ENCODE measurements at places on chromosomes 11 and 22.

DNA sequence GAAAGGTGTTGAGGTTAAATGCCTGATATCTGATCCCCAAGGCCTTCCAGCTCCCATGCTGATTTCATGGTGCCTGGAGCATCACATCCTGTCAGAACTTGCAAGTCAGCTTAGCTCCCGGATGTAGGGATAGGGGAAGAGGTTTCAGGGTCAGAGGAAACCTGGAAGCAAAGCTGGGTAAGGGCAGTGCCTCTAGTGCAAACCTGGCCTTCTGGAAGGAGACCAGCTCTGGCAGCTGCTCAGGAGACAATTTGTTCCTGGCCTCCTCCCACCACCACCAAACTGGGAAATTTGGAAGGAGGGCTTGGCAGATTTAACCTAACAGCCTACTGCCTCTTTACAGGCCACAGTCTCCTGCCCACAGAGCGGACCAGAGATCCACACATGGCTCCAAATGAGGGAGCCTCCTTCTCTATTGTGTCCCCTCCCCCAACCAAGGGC lies 9.2 kb upstream of the TSKU start:
- no peak for DNase-seq

DNA sequence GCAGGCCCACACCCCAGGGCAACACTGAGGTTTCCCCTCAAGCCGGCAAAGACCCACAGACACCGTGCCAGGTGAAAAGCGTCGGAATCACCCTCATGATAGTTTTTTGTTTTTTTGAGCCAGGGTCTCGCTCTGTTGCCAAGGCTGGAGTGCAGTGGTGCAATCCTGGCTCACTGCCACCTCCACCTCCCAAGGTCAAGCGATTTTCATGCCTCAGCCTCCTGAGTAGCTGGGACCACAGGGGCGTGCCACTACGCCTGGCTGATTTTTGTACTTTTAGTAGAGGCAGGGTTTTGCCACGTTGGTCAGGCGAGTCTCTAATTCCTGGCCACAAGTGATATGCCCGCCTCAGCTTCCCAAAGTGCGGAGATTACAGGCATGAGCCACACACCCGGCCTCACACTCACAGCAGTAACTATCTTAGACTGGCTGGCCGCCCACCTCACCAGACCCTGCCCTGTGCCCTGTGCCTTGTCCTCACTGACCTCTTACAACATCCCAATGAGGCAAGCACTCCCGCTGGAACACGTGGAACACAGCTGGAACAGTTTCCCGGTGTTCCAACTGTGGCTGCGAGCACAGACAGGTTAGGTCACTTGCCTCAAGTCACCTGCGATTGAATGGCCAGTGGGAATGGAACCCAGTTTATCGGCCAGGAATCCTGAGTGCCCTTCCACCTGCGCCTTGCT lies 21.1 kb downstream of the LRRC10B start:
- DNase-seq: no peak

DNA sequence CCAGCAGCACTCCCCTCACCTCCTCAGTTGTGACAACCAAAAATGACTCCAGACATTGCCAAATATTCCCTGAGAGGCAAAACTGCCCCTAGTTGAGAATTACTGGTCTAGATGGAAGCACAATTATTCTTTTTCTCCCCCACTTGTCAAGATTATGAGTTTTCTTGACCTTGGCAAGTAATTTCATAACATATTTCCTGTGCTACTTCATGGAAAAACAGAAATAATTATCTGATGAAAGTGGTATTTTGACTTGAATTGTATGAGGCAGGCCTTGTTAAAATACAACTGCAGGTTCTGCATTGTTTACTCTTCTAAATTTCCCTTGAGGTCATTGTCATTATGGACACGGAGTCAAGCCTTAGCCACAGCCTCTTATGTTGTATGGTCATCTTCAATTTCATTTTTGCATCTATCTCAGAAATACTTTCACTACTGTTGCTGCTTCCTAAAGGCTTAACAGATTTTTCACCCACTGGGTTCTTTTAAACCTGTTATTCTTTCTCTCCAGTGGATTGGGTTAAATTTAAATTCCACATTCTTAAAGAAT lies 32.2 kb upstream of the LDLRAD3 start:
- DNase-seq: no peak

- peak; percentile 26 for DNase-seq
Observed at GRCh38 chr22:45254388-45254787, 13.7 kb upstream of the KIAA0930 start.

GRCh38 chr22:24437741-24438328 lies 10.4 kb downstream of the ADORA2A start:
- no peak for DNase-seq

DNA sequence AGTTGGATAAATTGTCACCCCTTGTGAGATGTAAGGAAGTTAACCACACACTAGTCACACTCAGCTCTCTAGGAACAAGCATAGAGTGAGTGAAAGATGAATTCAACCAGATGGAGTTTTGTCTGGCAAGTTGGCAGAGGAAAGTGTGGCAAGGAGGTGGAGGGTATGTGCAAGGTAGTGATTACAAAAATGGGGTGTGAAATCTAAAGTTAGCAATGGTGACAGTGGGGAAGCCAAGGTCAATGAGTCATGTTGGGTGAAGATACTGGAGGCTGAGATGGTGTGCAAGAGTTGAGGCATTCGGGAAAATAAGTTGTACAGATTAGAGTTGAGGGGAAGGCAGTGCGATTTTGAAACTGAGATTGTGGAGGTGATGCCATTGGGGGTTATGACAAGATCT lies 33.7 kb downstream of the MRGPRX2 start:
- DNase-seq: peak; percentile 34

- DNase-seq: no peak
Observed at GRCh38 chr11:73013021-73013420, 129.1 kb downstream of the FCHSD2 start.

- no peak for DNase-seq
Observed at GRCh38 chr11:79501707-79502106, 60.9 kb upstream of the TENM4 start.

DNA sequence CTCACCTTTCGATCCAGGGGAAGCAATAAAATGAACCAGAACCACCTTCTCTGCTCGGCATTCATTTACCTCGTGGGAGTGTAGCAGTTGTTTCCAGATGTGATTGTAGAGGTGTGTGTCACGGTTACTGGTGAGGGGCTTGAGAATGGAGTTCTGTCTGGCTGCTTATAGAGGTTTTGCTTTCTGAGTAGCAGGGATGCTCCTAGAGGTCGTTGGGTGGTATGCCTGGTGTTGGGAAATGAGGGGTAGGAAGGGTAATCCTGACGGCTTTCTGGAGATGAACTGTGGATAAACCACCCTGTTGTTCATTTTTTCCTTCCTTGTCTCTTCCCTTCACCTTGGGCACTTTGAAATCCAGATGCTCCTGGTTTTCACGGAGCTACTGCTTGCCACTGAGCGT lies 8.1 kb downstream of the TEAD1 start:
- DNase-seq: no peak

DNA sequence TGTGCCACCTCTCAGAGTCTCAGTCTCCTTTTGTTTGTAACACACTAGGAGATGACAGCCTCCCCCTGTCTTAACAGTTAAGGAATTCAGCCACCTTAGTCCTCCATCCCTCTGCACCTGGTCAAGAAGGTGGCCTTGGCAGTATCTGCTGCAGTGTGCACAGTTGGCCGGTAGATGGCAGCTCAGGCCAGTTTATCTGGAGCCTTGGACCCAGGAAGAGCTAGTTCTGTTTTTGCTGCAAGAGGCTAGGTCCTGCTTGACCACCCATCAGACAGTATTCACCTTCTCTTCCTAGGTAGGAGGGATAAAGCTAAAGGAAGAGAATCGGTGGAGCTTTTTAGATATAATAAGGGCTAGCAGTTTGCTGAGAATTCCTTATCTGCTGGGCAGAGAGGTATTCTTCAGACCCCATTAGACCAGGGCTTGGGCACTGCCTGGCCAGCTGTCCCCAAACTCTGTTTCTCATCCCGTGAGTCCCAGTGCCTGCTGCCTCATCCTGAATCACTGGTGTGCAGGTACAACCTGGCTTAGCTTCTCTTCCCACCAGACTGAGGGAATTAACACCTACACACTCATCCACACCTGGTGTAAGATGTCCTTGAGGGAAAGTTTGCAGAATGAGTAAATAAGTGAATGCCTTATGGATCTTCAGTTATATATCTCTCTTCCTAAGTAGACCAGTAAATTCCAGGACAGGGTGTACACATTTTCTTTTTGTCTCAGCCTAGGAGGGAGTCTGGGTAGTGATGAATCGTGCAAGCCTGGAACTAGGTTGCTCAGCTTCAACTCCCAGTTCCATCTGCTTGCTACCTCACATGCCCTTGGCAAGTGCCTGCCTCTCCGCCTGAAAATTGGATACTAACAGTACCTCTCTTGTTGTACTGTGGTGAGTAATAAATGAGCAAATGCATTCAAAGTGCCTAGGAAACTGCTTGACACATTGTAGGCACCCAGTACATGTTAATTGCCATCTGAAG lies 70.8 kb upstream of the NARS2 start:
- DNase-seq: peak; percentile 73

DNA sequence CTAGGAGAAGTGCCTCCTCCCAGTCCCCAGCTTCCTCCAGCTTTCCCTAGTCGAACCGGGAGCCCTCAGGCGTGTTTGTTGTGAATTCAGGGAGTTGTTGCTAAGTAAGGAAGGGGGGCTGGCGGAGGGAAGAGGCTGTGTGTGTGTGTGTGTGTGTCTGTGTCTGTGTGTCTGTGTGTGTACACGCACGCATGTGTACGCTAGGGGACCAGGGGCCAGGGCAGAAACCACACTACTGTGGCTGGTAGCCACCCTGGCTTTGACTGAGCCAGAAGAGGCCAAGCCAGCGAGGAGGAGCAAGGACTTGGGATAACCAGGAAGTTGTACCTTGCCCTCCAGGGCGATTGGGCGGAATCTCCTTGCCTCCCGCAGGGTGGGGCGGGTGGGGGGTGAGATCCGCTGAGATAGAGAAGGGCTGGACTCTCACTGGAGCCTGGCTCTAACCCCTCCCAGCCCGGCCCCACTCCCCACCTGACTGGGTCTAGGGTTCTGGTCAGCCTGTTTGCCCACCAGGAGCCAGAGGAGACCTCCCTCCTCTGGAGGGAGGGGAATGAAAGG lies 7.5 kb downstream of the BCL9L start:
- no peak for DNase-seq

- peak; percentile 52 for DNase-seq
Observed at GRCh38 chr11:122215244-122215992, 99.4 kb upstream of the BLID start.

DNA sequence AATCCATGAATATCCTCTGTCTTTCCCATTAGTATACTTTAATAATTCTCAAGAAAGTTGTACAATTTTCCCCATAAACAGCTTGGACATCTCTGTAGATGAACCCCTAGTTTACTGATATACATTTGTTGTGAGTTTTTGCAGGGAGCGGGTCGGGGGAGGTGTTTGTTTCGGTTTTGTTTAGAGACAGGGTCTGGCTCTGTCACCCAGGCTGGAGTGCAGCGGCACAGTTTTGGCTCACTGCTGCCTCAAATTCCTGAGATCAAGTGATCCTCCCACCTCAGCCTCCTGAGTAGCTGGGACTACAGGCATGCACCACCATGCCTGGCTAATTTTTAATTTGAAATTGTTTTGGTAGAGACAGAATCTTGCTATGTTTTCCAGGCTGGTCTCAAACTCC lies 57.6 kb downstream of the IGLL5 start:
- DNase-seq: no peak

DNA sequence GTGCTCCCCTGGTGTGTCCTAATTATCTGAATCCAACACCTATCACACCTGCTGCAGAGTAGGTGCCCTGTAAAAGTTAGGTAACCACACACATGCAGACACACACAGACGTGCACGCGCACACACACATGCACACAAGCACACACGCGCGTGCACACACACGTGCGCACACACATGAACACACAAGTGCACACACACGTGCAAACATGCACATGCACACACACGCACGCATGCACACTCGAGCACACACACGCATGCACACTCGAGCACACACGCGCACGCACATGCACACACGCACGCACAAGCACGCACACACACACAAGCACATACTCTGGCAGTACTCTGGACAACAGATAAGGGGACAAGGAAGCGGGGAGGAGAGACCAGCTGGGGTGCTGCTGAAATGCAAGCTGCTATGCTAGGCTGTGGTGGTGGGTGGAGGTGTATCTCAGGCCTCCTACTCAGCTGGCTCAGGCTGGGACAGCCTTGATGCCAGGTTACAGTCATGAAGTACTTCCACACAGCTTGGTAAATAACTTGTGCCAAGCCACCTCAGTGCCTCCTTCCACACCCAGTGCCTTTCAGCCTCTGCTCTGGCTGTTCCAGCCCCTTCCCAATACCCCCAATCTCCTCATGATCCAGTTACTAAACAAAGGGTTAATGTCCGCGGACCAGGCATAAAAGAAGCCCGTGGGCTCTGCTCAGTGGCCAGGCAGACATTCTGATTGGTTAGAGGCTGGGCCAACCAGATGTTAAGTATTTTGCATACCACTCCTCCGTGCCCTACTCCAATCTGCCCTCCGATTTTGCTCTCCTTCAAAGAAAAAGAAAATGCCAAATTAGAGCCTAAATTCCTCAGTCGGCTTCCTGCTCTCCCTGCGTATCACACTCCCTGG lies 374.1 kb downstream of the TENM4 start:
- no peak for DNase-seq

DNA sequence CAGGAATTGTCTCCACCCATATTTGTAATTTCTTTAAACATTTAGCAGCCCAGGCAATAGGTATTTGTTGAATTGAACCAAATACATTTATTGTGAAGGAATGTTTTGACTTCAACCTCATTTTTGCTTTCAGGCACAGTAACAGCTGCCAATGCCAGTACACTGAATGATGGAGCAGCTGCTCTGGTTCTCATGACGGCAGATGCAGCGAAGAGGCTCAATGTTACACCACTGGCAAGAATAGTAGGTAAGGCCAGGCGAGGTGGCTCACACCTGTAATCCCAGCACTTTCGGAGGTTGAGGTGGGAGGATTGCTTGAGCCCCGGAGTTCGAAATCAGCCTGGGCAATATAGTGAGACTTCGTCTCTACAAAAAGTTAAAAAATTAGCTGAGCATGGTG lies 20.9 kb downstream of the ACAT1 start:
- DNase-seq: no peak

DNA sequence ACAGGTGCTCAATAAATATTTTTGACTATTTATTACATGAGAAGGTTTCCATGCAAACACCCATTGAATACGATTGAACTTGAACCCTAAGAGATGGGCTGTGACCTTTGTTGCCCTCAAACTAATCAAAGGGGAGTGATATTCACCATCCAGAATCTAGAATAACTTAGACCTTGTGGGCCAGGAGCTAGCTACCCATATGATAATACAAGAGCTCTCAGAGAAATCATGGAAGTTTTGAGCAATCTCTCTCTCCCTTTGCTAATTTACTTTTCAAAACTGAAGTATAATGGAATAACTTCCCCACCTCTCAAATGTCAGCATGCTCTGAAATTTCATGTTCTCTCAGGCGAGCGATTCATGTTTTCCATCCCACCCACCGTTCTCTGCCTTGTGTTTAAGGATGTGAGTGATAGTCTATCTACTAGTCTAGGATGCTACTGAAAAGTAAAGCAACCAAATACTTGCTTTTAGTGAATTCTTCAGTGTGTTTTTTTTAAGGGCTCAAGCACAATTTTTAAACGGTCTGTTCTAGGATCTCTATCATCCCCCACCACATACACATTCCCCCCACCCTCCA lies 33.3 kb downstream of the BARX2 start:
- no peak for DNase-seq

- no peak for DNase-seq
Observed at GRCh38 chr22:24181088-24181995, at the start of gene SUSD2. Gene SUSD2 (plus strand): TSS chr22:24181487. CDS start chr22:24181520, 33 bp downstream.

GRCh38 chr11:80317612-80318011 lies 876.8 kb upstream of the TENM4 start:
- no peak for DNase-seq

- DNase-seq: no peak
Observed at GRCh38 chr11:117723277-117724024, 73.6 kb downstream of the DSCAML1 start.

GRCh38 chr11:118673361-118674081 lies 5.9 kb downstream of the TREH start:
- no peak for DNase-seq

GRCh38 chr11:107744736-107745135 lies 32.9 kb upstream of the SLN start:
- DNase-seq: no peak

Data from activated CD4-positive, alpha-beta T cell treated with anti-CD3 and anti-CD28 coated beads, Interleukin-2, Interleukin-6, amounts not matched to agents 100 ng/mL and 50 ng/mL, durations not matched to agents 16 hours and 8 hours (primary cell).